ENCODE measurements at places on chromosomes 11 and 22. TPM values are rescaled to one million over a fixed set of nuclear protein-coding genes. Genes with fewer than 3 reads are reported as not detected.

KCNJ1 gene
- total RNA-seq = not detected

TFIP11 gene
- 34.5 TPM for total RNA-seq

TOLLIP gene
- 29.3 TPM for total RNA-seq

MAPK8IP1 gene
- 6.5 TPM for total RNA-seq

ABCC8 gene
- total RNA-seq = not detected

DNA sequence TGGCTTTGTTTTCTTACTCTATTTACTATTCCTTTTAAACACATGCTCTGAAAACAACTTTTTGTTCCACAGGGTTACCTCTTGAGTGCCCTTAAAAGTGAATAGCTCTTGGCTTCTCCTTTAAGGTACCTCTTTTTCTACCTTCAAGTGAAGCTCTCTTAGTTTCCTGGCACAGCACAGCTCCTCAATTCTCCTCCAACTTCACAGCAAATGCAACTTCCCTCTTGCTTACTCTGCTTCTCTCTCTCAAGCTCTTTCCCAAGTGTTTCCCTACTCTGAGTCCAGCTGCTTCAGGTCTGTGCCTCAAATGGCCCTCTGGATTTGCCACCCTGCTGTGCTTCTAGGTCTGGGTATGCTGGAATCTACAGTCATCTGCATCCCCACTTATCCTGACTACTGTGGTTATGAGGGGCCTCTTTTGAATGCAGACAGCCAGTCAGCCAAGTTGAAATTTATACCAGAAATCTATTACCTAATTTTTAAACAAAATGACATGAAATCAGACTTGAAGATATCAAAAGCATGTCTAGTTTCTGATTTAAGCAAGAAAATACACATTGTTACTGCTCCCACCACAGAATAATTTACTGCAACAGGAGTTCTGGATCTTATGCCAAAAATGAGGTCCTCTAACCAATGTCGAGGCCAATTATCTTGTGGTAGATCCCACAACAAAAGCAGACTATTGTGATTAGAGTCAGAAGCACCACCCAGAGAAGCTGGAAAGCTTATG is 371.1 kb downstream of the SOX6 start:
- no peak for DNase-seq

DNA sequence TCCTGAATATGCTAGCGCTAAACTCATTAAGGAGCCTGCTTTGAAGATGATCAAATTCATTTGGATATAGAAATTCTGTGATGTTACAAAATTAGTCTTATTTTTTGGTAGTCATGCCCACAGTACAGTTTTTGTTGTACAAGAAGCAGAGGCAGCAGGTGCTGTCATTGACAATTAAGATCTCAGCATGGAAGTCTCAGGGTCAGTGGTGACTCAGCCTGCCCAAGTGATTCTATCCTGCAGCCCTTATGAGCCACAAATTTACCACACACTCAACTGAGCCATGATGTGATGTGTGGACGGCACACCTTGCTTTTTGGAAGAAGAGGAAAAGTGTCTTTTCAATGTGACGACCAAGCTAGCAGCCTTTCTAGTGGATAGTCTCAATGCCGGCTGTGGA is 153.6 kb upstream of the SORL1-AS1 start:
- no peak for DNase-seq

DNA sequence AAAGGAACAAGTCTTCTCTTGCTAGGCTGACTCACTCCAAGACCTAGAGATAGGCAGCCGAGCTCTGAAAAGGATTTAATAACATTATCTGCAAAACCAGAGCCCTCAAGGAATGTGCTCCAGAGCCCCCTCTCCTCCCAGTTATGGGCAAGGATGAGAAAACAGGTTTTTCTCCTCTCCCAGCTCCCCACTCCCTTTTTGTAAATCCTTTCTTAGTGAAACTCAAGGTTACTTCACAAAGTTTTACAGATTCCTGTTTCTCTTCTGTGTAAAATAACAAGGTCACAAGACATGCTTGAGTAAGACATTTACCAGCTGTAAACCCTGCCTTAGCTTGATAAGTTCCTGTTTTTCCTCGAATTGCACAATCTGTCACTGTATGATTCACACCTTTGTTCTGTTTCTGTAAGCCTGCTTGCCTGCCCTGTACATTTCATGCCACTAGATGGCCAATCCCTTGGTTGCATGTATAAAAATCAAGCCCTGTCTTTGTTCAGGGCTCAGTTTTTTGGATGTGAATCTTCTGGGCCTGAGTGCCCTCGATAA is 489.4 kb downstream of the KCNA4 start:
- DNase-seq = peak; percentile 52

DNA sequence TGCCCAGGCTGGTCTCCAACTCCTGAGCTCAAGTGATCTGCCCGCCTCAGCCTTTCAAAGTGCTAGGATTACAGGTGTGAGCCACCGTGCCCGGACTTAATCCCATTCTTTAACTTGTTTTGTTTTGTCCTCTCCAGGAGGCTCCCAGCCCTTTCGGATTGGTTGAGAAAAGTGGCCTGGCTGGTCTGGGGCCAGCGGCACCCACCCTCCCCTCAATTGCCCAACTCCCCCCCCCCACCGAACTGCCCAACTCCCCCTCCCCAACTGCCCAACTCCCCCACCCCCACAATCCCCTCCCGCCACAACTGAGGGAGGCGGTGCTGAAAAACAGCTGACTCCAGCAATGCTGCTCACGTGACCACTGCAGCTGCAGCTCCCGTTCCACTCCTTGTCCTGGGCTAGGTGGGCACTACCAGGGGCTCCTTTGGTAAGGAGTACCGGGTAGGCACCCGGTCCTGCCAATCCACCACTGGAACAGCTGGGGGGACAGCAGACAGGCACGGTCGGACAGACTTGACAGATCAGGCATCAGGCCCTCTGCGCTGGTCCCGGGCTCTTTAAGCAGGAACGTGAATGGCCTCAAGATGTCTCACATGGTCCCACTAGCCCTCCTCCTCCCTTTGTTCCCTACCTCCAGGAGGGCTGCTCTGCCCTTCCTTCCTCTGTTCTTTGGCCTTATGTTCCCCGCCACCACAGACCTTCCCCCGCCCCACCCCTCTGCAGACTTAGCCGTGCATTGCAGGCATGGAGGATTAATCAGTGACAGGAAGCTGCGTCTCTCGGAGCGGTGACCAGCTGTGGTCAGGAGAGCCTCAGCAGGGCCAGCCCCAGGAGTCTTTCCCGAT is at the start of gene TCN2:
TCN2 (plus strand) TSS at position 720 of the 845 bp plus-strand sequence. CDS start 158 bp downstream, outside the sequence.
- DNase-seq = peak; percentile 86

DNA sequence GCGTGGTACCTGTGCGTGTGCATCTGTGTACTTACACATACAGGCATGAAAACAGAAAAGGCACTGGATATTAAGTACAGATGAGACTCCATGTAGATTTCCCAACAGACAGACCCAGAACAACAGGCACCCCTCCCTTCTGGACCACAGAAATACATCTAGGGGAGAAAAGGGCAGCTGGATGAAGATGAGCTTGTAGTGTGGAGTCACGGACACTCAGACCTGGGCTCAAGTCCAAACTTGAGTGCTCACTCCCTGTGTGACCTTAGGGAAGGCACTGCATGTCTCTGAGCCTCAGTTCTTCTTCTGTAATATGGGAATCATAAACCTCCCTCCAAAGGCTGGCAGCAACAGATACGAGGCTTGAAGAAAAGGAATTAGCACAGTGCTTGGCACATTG is 108.9 kb downstream of the GALNT18 start:
- no peak for DNase-seq

DNA sequence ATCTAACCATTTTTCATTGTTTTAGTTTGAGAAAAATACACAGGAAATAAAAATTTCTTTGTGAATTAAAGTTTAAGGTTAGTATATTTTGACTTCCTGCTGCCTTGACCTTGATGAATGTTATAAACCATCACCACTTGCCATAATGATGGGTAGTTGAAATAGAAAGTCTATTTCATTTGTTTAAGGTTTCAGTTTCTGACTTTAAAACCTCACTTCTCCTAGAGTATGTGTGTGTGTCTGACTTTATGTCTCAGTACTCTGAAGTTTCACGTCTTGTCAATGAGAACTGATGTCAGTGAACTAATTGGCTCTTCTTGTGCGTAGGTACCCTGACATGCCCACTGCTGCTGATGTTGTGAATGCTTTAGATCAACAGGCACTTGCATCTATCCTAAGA is 188.2 kb downstream of the METTL15 start:
- DNase-seq = no peak

- DNase-seq = peak; percentile 42
Measured at GRCh38 chr22:35219012-35219411, 38.3 kb upstream of the HMGXB4 start.

DNA sequence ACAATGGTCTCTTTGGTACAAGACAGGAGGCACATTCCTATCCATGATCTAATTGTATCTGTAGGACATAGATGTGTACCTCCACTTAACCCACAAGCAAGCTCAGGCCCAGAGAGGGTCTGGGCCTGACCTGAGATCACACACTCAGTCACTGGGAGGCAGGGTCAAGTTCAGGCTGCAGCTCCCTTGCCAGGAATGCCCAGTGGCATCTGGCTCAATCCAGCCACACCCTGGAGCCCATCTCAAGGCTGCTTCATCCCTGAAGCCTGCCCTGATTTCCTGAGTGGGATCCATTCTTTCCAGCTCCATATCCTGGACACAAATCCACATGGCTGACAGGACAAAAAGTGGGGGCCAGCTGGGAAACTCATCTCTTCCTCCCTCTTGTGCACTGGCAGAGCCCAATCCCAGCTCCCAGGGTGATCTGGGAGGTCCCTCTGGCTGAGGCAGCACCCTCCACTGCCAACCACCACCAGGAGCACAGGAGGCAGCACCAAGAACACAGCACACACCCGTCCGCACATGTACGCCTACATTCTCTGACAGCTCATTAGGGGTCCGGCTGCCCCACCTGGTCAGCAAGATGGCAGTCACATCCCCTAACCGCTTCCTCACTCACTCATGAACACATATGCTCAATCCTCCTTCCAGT is 39.2 kb upstream of the KLHL35 start:
- DNase-seq = no peak

DNA sequence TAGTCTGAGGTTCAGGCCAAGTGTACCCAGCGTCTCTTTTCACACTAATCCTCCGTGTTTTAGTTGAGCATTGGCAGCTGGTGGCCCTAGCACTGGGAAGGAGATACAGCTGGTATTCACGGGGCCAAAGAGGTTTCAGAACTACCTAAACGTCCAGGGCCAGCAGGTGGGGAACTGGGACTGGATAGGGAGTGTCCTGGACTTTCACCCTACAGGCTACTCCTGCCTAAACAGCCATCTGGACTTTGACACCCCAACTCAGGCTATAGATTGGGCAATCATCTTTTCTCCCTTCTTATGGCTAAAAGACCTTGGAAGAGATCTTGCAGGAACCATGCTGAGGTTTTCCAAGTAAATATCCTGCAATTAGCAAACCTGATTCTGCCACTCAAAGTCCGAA is 2.8 kb downstream of the SPON1 start:
- peak; percentile 3 for DNase-seq
